Endothelial cell (in vitro differentiated cells): ENCODE measurements at places on chromosomes 11 and 22. TPM values are rescaled to one million over a fixed set of nuclear protein-coding genes. Genes with fewer than 3 reads are reported as not detected.

Gene CD6
- 0.33 TPM for total RNA-seq

Gene OR51B4
- 0.49 TPM for total RNA-seq

Gene OR2D2
- total RNA-seq: 0.64 TPM

Gene FBXO3
- 22.6 TPM for total RNA-seq

Gene CCDC81
- 0.33 TPM for total RNA-seq

Gene MS4A12
- total RNA-seq: not detected

Gene OR51T1
- not detected for total RNA-seq

Gene CNGA4
- not detected for total RNA-seq

GRCh38 chr22:25362215-25362882, 142.9 kb downstream of the CRYBB2 start:
- peaks cover 9% of the 10 kb centered on the region for H3K36me3 ChIP-seq
- H3K4me3 ChIP-seq: no peak overlapping the region
- H3K27me3 ChIP-seq: peaks cover 13% of the 10 kb centered on the region
- DNase-seq: peak; percentile 95

GRCh38 chr11:110069158-110069737, 23.9 kb upstream of the ZC3H12C start:
- no peak overlapping the region for H3K4me3 ChIP-seq
- H3K27me3 ChIP-seq: no peaks in the 10 kb centered on the region
- H3K27ac ChIP-seq: peak overlapping the region; percentile 84
- H3K36me3 ChIP-seq: no peaks in the 10 kb centered on the region

GRCh38 chr11:44658506-44658850, 68.3 kb upstream of the TSPAN18 start:
- no peak overlapping the region for H3K4me3 ChIP-seq
- H3K4me1 ChIP-seq: peaks cover 5% of the 10 kb centered on the region

DNA sequence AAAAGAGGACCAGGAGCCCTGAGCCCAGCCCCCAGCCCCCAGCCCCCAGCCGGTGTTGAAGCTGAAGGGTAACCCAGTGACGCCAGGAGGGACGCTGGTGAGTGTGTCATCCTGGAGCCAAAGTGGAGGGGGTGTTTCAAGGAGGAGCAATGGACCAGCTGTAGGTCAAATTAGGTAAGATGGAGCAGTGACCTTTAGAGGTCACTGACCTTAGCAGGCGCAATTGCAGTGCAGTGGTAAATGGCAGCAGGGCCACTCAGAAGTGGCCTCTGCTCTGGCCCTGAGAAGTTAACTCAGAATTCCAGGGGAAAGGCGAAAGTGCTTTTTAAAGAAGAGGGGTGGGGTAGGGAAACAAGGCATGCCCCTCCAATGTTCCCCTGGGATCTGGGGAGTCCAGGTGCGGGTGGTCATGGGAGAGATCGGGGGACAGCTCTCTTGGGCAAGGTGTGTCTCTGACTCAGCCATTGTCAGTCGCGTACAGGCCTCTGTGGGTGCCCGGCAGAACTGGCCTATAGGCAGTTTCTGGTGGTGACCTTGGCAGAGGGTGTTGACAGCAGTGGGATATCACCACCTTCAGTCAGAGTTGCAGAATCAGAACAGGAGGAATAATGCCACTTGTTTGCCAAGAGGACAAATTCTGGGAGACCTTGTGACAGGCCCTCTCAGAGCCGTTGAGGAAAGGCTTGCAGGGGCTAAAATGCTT, 50.3 kb upstream of the TIMP3 start:
- no peak overlapping the region for H3K27ac ChIP-seq
- H3K27me3 ChIP-seq: peaks cover 2% of the 10 kb centered on the region
- DNase-seq: no peak
- H3K4me1 ChIP-seq: peaks cover 6% of the 10 kb centered on the region

- H3K27ac ChIP-seq: no peak overlapping the region
- no peak overlapping the region for H3K4me3 ChIP-seq
- H3K4me1 ChIP-seq: no peaks in the 10 kb centered on the region
- no peaks in the 10 kb centered on the region for H3K27me3 ChIP-seq
- DNase-seq: no peak
These were observed 413.6 kb downstream of the OPCML start for GRCh38 chr11:133118563-133119268.

GRCh38 chr11:126585774-126586491, 230.4 kb downstream of the ST3GAL4 start:
- no peak for DNase-seq
- H3K27ac ChIP-seq: no peak overlapping the region
- H3K36me3 ChIP-seq: no peaks in the 10 kb centered on the region

GRCh38 chr11:2138068-2138430, 1.1 kb downstream of the IGF2 start:
- H3K36me3 ChIP-seq: no peaks in the 10 kb centered on the region
- peaks cover 27% of the 10 kb centered on the region for H3K27me3 ChIP-seq
- no peak for DNase-seq
- H3K4me3 ChIP-seq: peak overlapping the region; percentile 15
- no peaks in the 10 kb centered on the region for H3K4me1 ChIP-seq

- no peaks in the 10 kb centered on the region for H3K36me3 ChIP-seq
- H3K4me3 ChIP-seq: no peak overlapping the region
- no peak for DNase-seq
- H3K27ac ChIP-seq: no peak overlapping the region
- H3K27me3 ChIP-seq: no peaks in the 10 kb centered on the region
These were observed 430.5 kb upstream of the ANO3 start for GRCh38 chr11:25901415-25901814.

DNA sequence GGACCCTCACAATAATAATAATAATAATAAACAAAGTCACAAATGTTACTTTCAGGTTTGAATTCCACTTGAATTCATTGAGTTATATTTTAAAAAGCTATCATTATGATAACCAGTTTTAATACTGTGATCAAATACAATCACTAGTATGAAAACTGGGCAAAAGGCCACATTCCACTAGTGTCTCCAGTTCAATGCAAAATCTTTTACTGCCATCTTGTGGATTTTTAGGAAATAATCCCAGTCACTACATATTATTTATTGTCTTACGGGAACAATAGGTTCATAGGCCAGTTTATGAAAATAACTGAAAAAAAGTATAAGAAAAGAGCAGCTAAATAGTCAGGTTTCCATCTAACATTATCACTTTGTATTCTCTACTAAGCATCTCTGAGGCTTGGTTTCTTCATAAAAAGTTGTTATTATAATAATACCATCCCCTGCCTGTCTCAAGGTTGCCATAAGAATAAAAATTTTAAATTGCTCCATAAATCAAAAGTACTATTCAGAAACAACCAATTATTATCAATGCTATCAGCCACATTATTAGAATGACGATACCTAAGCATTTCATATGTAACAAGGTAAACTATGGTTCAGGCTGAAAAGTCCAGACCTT, 533.9 kb upstream of the CCDC90B start:
- H3K36me3 ChIP-seq: no peaks in the 10 kb centered on the region
- H3K27me3 ChIP-seq: no peaks in the 10 kb centered on the region
- H3K4me1 ChIP-seq: peaks cover 3% of the 10 kb centered on the region

DNA sequence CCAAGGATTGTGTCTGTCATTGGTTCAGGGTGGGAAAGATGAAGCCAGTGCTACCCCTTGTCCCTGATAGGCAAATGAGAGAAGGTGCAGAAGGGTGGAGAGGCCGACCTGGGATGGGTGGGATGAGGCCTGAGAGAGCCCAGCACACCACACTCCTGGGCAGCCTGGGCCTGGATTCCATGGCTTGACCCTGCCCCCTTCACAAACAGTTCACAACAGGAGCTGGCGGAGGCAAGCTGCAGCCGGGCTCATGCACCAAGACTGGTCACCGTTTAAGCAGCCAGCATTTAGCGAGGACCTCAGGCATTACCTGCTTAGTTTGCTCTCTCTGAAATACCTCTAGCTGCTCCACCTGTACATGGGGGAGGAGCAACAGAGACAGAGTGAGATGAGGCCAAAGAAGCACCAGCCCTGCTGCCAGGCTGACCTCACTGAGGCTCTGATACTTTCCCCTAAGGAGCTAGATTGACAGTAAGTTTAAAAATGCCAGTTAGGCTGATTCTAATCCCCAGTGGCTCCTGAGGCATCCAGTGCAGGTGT, 13.5 kb downstream of the IL18BP start:
- H3K36me3 ChIP-seq: peaks cover 51% of the 10 kb centered on the region
- no peaks in the 10 kb centered on the region for H3K4me1 ChIP-seq
- peaks cover 16% of the 10 kb centered on the region for H3K27me3 ChIP-seq
- no peak for DNase-seq
- no peak overlapping the region for H3K4me3 ChIP-seq
